ENCODE measurements at places on chromosomes 12 and 14.

DNA sequence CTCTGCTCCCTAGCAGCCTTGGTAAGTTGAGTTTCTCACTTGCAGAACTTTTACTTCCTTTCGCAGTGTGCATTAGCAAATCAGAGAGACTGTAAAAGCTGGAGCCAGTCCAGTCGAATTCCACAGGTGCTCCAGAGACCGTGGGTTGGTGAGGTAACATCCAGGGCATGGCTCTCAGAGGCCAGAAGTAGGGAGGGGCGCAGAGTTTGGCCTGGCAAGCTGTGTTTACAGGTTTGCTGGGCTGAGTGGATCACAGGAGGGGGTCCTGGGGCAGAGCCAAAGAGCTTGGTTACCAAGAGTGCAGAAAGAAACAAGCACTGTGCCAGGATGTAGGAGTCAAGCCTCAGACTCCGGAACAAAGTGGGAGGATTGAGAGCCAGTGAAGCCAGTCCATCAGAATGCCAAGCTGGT lies 10.2 kb upstream of the BHLHE41 start:
- no peak for DNase-seq

DNA sequence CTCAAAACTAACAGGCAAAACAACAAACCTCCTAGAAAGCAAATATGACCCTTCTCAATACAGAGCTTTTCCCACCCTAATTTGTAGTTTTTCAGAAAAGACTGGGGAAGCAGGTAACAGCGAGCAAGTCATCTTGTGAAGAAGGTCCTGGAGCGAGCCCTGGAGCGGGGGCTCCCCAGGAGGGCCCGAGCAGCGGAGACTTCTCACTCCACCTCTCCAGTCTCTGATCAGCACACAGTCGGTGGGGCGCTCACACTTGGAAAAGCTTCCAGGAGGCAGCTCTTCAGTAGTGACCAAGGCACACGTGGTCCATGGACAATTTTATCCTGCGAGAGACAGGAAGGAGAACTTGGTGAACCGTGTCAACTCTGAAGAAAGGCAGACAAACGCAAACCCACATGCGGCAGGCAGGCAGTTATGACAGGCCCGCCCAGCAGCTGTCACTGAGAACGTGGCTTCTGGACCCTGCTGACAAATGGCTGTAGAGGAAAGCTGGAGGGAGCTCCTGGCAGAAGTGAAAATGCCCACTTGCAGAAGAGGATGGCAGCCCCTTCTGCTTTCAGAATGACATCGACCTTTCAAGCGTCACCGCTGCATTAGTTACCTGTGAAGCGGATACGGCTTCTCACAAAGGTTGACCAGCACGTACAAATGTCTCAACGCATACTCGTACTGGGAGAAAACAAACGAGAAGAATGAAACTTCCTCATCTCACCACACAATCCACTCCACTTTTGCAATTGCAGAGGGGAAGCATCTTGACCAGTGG lies 44.2 kb downstream of the LGMN start:
- DNase-seq, result no peak

GRCh38 chr14:24237463-24237955 lies 4.8 kb downstream of the GMPR2 start:
- no peak for DNase-seq

DNA sequence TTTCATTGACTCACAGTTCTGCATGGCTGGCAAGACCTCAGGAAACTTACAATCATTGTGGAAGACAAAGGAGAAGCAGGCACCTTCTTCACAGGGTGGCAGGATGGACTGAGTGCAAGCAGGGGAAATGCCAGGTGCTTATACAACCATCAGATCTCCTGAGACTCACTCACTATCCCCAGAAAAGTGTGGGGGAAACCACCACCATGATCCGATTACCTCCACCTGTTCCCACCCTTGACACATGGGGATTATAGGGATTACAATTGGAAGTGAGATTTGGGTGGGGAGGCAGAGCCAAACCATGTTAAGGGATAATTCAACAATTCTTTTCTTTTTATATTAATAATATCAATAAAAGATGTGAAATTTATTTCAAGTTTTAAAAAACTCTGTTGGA lies 34.1 kb downstream of the CNTN1 start:
- DNase-seq, result no peak

DNA sequence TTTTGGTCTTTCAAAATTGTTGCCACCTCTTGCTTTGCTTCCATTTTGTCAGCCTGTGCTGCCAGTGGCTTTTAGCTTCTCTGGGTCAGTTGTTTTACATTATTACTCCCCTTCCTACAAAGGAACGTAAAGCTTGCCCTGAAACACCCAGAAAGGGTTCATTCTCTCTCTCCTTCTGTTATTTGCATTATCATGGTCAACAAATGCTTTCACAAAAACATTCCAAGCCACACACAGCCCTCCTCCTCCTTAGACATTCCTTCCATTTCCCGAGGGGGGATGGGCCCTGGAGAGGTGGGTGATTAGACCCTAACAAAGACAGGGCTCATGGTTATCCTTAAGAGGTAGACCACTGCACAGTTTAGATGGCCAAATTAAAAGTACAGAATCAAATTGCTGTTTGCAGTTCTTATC lies 60.4 kb upstream of the SINHCAF start:
- no peak for DNase-seq

DNA sequence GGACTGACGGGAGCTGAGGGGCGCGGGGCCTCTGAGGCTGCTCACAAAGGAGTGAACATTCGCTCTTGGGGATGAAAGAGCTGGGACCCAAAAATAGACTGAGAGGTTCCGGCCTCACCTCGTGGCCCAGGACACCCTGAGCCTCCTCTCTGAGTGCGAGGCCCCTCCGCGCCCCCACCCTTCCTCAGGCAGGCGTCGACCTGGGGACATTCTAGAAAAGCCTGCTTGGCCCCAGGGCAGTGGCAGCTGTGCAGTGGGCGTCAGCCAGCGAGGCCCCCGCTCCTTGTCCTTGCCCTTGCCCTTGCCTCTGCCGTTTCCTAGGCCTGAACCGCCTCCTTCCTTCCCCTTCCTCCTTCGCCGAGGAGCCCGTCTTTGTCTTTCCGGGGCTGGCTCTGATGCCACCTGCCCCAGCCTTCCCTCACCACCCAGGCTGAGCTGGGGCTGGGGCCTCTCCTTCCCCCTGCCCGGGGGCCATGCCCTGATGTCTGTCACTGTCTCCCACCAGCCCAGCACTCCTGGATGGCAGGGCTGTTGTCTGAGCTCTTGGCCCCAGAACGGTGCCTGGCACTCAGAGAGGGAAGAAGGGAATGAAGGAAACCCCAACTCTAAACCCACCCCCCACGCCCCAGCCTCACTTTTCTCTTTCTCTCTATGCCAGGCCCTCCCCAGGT lies 208.2 kb upstream of the RTL1 start:
- DNase-seq, result no peak
